ENCODE measurements at places on chromosomes 7 and 10. TPM values are rescaled to one million over a fixed set of nuclear protein-coding genes. Genes with fewer than 3 reads are reported as not detected.

Gene GJD4
- total RNA-seq: not detected

Gene CYP2C8
- 3.4 TPM for total RNA-seq

Gene DIP2C
- total RNA-seq: 11.9 TPM

Gene ABCB1
- total RNA-seq: 2.3 TPM

Gene SPDYE8
- not detected for total RNA-seq

Gene CUTC
- total RNA-seq: 14.8 TPM

Gene CHN2
- total RNA-seq: 55.7 TPM

Gene GNAT3
- not detected for total RNA-seq

Gene ZNHIT1
- 74.8 TPM for total RNA-seq

GRCh38 chr10:49076319-49076718 is 39.0 kb downstream of the VSTM4 start:
- no peak for DNase-seq

- DNase-seq: no peak
Measured at GRCh38 chr10:852386-852785, 79.1 kb downstream of the LARP4B start.

DNA sequence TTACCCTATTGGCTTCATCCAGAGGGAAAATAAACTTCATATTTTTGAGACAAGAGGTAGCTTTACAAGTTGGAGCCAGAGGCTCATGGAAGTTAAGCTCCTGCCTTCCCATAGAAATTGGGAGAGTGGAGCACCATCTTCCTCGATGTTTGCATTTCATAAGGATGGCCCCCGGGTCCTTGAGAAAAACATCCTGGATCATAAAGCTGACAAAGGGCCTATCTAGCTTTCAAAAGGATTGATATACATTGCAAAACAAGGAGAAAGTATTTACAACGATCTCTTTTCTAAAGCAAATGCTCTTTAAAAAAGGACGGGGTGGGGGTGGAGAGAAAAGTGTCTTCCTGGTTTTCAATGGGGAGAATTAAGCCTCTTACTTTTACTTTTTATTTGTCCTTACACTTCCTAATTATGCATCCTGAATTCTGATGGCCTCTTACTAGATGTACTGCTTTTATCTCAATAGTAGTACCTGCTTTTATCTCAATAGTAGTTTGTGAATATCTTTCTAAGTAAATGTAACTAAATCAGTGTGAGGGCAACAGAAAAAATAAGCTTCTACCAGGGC is 65.6 kb downstream of the PTPRZ1 start:
- no peak for DNase-seq

- no peak for DNase-seq
Measured at GRCh38 chr7:22563032-22563501, 63.1 kb upstream of the STEAP1B start.

DNA sequence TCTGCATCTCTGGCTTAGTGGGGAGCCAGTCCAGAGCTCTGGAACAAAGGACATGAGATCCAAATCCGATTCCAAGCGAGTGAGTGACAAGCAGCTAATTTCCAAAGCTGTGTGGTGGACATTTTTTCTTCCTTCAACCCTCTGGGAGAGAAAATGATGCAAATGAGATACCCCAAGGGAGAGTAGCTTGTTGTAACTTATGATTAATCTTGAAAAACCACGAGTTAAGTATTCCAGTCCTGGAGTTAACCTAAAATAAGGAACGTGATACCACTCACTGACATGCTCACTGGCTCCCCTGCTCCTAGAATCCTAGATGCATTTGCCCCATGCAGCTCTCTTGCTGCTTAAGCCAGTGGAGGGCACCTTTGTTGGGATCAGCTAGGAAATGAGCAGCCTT is 116.0 kb upstream of the HABP2 start:
- no peak for DNase-seq

DNA sequence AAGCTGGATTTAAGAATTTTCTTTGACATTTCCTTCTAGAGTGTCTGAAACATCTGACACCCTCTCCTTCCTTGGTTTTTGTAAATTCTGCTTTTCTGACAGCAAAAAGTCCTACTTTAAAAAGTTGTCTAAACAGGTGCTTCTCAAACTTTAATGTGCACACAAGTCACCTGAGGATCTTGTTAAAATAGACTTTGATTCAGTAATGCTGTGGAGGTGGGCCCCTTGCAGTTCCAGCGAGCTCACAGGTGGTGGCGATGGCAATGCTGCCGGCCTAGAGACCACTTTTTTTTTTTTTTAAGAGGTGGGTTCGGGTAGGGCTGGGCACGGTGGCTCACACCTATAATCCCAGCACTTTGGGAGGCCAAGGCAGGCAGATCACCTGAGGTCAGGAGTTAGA is 77.1 kb downstream of the ABCC2 start:
- DNase-seq: no peak

DNA sequence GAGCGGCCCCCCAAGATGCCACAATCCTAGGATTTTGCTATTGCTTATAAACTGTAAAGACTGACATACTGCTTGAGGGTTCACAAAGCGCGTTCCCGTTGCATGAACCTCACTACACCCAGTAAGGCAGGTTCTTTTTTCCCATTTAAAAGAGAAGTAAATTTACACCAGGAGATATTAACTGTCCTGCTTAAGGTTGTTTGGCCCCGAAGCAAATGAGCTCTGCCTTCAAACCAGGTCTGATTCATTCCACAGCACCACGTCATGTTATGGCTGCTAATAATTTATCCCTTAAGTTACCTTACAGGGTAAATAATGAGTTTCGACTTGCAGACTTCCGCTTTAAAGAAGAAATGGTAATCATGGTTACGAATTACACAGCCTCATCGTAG is 559 bp upstream of the FKBP14 start:
- peak; percentile 51 for DNase-seq

GRCh38 chr7:110337646-110338045 is 753.3 kb upstream of the LRRN3 start:
- no peak for DNase-seq

DNA sequence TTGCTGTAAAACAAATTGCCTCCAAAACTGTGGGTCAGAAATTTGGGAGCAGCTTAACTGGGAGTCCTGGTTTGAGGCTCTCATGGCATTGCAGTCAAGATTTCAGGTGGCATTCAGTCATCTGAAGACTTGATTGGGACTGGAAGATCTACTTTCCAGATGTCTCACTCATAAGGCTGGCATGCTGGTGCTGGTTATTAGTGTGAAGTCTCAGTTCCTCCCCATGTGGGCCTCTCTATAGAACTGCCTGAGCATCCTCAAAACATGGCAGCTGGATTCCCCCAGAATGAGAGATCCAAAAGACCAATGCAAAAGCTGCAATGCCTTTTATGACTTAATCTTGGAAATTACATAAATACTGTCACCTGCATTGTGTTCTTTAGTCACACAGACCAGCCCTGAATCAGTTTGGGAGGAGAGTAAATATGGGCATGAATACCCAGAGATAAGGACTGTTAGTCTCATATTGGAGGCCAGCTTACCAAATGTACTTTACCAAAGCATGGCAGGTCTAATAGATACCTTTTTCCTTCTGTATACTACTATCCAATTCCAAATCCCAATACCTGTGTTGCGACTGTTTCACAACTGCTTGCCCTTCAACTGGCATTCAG is 6.5 kb upstream of the HERPUD2 start:
- no peak for DNase-seq

- peak; percentile 39 for DNase-seq
Measured at GRCh38 chr10:88389456-88389855, 193.7 kb downstream of the RNLS start.

DNA sequence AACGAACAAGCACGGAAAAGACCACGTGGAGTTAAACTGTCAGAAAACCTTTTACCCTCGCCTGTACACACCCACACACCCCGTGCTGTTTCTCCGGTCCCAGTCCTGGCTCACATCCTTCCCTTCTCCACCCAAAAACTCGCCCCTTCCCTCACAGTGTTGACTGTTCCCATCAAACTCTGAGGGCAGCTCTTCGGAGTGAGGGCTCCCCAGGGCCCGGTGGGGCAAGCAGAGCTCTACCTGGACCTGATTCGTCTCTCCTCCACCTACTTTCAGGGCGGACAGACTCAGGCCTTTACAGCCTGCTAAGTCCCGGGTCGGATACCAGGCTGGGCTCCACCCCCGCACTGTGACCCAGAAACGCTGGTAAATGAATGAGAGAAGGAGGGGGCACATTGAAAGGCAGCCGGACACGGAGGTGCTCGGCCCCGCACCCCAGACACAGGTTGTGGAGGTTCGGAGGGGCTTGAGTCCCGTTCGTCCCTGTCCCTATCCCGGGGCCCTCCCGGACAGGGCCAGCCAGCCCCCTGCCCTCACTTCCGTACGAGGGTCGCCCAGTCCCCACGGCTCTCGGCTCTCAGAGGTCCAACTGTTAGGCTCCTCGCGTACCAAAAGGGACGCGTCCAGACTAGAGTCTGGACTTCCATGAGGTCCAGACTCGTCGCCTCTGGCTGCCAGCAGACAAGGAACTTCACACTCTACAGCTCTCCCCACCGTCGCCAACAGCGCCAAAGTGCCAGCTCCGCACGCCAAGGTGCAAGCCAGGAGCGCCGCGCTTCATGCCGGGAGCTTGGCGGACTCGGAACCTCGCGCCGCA is 31.7 kb upstream of the ASL start:
- peak; percentile 77 for DNase-seq

- DNase-seq: no peak
Measured at GRCh38 chr7:132109769-132110168, 466.5 kb downstream of the PLXNA4 start.

DNA sequence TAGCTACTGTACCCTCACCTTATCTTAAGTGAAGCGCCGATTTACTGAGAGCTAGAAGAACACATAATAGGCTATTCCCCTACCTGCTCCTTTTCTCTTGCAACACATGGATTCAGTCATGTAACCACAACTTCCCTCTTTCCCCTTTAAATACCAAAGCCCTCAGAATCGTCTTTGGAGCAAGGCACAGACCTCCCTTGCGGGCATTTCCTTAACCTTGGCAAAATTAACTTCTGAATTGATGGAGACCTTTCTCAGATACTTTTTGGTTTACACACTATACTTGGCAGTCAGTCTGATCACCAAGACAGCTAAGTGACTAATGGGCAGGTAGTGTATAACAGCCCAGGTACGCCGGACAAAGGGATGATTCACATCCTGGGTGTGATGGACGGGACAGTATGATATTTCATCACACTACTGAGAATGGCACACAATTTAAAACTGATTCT is 72.7 kb upstream of the SEC61G start:
- no peak for DNase-seq

DNA sequence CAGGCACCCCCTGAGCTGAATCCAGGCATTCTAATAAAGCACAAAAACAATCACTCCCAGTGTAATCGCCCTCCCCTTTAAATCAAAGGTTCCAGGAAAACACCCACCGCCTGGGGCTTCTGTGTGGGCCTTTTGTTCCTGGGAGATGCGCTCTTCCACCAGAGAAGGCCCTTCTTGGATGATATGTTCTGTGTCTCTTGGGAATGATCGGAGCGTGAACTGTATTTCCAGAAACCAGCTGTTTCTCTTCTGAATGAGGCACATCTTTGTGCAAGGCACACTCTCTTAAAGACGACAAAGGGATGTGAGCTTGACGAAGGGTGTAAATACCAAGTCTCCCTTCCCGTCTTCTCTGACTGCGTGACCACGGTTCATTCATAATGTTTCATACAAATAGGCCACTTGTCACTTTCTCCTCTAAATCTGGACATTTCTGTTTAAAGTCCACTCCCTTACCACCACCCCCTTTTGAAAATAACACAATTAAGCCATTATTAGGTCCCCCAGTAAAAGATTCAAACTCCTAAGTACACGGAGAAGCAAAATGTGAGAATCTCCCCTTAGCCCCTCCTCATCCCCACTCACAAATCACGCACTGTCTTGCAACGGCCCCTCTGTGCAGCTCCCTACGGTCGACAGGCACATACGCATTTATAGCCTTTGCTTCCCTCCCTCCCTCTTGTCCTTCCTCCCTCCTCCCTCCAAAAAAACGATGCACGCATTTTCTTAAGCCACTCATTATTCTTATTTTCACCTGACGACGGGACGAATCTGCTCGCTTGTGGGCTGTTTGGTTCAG is 45.6 kb upstream of the ENO4 start:
- DNase-seq: no peak

- no peak for DNase-seq
Measured at GRCh38 chr10:52678611-52679010, 94.0 kb downstream of the MBL2 start.

- DNase-seq: no peak
Measured at GRCh38 chr10:126090911-126091728, 194.8 kb downstream of the FANK1 start.

DNA sequence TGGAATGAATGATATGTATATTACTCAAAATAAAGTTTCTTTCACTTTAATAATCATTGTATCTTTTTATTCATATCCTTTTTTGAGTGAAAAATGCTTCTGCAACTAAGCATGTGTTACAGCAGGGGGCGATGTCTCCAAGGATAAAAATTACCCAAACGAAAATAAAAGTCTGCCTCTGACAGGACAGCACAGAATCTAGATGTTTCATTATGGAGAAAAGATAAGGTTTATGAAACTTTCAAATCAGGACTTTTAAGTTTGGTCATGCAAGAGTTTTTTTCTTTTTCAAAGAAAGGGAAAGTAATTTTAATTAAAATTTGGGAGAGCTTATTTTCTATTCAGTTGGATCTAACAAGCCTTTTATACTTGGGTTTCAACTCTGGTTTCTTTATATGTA is 48.4 kb downstream of the TES start:
- DNase-seq: peak; percentile 36

GRCh38 chr7:101402081-101402779 is 39.6 kb downstream of the COL26A1 start:
- peak; percentile 37 for DNase-seq
